ENCODE measurements at places on chromosomes 6 and 20.

- no peak for DNase-seq
Observed at GRCh38 chr6:102215425-102215824, 821.9 kb downstream of the GRIK2 start.

DNA sequence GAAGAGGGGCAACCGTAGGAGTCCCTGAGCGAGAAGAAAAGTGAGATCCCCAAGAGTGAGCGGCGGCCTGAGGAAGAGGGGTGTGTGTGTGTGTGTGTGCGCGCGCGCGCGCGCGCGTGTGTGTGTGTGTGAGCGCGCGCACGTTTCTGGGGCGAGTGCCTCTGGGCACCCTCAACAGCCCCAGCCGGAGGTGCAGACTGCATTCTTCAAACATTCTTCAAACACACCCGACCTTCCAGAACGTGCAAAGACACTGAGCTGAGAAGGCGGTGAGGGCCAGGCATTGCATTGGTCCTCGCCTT lies 76.2 kb upstream of the FOXP4 start:
- DNase-seq = no peak

DNA sequence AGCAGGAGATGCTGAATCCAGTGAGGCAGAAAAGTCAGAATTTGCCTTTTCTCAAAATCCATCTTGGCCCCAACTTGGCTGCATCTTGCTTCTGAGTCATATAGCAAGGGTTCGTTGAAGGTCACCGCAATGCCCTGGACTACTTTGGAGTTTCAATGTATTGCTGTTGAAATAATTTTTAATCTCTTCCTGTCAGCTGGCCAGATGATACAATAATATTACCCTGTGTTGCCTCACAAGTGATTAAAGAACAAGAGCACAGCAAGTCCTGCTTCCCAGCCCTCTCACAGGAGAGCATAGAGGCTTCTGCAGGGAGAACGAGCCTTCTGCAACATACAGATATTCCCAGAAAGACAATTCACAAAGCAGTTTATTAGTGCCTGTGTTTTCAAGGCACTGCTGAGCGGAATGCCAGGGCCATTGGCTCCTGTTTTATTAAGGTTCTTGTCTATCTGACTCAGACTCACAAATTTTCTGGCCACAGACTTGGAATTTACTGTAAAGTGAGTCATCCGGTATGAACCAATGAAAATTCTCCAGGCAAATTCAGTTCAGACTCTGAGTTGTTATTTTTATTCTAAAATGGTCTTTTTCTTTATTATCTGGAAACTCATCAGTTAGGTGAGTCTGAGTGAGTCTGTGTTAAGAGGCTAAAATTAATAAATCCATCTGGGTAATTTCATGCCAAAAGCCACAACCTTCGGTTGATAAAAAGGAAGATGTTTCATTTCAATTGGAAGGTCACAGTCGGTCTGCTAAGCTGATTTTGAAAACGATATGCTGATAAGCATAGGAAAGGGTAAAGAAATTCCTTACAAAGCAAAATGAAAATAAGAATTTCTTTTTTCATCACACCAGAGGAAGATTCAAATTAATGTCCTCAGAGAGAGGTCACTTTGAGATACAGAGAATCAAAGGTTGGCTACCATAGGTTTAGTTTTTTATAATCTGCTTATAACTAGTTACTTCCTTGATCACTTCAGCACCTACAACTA lies 289.4 kb upstream of the STXBP5 start:
- no peak for DNase-seq

- no peak for DNase-seq
Observed at GRCh38 chr20:11229772-11230171, 556.0 kb upstream of the JAG1 start.

DNA sequence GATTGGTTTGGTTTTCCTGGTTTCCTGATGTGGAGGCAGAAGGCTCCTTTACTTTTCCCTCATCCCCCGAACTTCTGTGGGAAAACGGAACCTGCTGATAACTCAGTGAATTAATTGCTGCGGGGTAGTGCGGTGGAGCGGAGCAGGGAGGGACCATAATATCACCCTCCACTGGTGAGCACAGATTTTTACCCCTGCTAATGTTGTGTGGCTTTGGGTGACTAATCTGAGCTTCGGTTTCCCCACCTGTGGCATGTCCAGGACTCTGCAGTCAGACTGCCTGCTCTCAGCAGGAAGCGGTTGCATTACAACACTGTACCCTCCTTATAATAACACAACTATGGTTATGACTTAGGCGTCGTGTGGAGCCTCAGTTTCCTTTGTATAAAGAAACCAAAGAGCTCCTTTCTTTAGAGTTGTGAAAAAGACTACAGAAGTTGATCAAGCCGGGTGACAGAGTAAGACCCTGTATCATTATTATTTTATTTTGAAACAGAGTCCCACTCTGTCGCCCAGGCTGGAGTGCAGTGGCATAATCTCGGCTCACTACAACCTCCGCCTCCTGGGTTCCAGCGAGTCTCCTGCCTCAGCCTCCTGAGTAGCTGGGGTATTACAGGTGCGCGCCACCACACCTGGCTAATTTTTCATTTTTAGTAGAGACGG lies 2.2 kb upstream of the ID1 start:
- no peak for DNase-seq

- DNase-seq = no peak
Observed at GRCh38 chr6:33324125-33324524, 6.6 kb upstream of the ZBTB22 start.

GRCh38 chr6:167993831-167994230 lies 3.6 kb upstream of the KIF25 start:
- DNase-seq = no peak

DNA sequence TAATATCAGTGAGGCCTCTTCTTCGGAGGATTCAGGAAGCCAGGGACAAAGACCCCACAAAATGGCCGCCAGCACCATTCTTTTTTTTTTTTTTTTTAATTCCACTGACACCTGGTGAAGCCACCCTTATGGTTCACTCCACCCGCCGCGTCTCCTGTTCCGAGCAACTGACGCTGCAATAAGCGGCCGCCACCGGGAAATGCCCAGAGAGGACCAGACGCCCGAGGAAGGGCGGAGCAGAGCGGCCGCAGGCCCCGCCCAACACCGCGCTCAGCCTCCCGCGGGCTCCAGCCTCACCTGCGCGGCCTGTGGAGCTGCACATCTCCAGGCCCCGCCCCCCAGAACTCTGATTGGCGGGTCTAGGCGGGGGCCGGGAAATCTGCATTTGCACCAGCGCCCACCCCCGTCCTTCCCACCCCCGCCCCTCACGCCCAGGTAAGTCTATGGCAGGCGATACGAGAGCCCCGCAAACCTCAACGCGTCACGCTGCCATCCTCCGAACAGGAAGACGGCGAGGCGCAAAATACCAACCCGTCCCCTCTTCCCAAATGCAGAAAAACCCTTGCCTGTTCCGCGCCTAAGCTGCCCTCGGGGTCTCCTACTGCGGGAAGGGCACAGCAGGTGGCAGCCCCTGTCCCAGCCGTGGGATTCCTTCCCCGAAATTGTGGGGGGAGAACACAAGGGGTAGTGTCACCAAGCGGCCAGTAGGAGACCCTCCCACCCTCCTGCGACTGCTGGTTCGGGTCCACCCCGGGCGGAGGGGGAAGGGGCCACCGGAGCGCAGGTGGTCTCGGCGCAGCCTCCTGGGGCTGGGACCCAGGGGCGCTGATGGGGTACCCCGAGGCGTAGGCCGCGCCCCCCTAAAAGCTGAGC lies 960 bp downstream of the ATP9A start:
- DNase-seq = peak; percentile 5

DNA sequence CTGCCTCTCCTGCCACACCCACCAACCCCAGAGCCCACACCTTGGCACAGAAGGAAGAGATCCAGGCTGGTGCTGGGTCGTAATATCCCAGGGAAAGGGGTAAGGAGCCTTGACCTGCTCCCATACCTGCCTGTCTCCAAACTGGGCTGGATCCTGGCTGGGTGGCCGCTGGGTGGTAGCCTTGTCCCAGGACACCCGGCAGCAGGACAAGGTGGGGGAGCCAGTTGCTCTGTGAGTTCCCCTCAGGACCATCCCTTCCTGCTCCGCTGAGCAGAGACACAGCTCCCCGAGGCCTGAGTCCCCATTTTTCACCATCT lies 58.8 kb downstream of the UBE2V1 start:
- no peak for DNase-seq

DNA sequence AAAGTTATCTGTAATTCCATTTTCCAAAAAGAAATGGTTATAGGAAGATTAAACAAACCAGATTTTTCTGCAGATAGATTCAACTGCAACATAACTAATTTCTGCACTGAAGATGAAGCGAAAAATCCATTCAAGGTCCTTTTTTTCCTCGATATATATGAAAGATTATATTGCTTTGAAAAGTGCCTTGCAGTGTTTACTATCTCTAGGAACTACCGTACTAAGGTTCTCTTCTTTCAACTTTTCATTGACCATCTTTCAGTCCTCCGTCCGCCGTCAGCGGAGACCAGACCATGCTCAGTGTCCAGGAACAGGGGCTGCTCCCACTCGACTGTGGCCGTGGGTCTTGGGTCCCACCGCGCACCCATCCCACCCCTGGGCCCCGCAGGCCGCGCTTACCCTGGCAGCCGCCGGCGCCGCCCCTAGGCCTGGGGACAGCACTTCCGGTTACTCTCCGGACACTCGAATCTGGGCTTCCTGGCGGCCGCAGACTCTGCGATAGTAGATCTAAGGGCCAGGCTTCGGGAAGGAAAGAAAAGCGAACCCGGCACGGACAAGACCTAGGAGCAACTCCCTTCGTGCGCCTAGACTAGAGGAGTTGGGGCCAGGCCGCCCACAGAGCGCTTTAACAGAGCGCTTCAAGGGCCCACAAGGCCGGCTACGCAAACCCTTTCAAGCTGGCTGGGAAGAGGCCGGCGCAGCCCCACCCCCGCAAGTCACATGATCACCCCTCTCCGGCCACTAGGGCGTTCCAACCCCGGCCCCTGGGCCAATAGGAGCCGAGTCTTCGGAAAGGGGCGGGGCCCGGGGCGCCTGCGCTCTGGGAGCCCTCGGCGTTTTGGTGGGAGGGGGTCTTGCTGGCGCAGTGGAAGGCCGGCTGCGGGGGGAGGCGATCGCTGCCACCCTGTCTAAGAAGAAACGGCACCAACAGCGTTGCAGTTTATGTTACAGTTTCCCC lies at the start of gene ZNF322:
TSS of gene ZNF322 (minus strand) at position 705 of the 958 bp plus-strand sequence. CDS start 21,193 bp downstream, outside the sequence.
- DNase-seq = peak; percentile 72

GRCh38 chr20:57270204-57270984 lies 4.0 kb upstream of the BMP7 start:
- DNase-seq = no peak

- no peak for DNase-seq
Observed at GRCh38 chr6:22682979-22683378, 113.6 kb downstream of the HDGFL1 start.

GRCh38 chr6:145405006-145405551 lies 330.2 kb downstream of the EPM2A start:
- DNase-seq = no peak

DNA sequence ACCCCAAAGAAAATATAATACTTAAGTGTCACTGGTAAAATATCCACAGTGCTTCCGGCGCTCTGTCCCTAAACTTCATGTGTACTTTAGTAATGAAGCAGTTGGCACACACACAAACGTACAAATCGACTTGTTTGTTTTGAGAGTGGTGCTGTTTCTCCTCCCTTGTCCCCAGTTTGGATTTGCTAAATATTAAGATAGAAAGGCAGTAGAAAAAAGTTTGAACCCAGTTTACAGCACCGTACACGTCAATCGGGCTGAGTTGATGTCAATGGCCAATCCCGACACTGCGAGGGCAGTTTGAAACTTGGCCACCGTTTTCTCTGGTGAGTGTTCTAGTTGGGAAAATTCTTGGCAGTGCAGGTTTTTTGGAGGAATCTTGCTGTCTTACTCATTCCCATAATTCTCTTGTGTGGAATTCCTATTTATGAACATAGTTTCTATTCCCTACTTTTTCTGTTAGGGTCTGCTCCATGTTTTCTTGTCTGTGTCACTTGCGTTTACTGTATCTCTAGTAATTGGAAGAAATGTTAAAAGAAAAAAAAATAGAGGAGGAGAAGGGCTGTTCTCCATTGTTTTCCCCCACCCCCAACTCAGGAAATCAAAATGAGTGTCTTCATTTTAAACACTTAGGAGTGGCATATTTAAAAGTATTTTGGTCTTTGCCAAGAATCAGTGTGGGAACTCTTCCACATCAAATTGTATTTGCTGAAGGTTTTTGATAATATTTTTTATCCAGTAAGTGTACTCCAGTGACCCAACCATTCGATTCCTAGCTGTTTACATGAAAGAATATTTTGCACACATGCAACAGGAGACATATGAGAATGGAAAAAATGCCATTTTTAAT lies 72.3 kb downstream of the OR2B2 start:
- no peak for DNase-seq

DNA sequence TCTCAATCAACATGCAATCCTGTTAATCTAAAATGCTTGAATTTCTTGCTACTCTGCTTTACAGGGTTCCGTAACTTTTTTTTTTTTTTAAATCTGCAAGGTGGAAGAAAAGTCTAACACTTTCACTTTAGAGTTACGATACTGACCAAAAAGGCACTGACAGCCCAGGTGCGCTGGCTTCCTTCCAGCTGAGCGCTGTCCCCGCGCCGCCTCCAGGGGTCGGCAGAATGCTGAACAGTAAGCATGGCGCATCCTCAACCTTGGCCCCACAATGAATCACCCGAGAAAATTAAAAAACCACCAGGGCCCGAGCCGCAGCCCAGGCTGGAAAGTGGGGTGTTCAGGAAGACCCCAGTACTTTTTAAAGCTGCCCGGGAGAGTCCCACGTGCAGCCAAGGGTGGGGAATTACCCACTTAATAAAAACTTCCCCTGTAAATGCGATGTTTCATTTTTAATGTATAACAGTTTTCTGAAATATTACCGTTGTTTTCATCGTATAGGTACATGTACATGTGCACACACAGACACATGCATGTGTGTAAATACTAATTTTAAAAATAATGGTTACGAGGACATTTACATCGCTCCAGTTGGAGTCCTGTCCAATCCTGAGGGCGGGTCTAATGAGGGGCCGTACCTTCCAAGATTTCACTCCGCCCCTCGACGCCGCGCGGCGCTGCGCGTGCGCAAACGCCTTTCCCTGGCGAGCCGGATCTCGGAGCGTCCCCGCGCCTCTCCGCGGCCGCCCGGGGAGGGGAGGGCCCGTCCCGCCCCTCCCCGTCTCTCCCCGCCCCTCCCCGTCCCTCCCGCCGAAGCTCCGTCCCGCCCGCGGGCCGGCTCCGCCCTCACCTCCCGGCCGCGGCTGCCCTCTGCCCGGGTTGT lies at the start of gene GINM1:
TSS of gene GINM1 (plus strand) at position 849 of the 883 bp plus-strand sequence. CDS start 40 bp downstream, outside the sequence.
- DNase-seq = peak; percentile 89

DNA sequence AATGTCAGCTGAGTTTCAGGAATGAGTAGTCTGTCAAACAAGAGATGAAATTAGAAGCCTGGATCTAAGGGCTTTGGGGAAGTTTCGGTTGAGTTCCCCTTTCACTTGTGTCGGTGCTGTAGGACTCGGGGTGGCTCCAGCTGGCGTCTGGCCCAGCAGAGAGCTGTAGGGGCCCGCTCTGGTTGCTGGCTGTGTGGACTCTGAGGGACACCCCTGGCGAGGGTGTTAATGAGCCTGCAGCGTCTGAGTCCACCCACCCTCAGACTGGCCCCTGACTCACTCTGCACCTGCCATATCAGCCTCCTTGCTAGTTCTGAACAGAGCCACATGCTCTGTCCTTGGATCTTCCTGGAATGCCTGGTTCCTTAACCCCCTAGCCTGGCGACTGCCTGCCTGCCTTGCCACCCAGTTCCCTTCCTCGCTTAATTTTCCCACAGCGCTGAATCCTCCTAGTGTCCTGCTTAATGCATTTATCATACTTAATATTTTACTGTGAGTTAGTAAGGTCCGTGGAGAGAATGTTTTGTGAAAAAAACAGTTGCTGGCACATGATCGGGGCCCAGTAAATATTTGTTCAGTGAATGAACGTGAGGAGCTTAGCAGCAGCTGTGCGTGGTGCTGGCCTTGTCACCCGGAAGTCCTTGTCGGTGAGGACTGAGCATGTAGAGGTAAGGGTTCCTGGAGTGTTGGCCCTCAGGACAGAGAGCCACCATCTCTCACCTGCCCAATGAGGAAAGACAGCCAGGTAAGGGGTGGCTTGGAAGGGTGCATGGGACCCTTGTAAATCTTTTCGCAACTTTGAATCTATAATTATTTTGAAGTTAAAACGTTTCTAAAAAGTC lies 1.6 kb downstream of the DNAJC5 start:
- DNase-seq = no peak

Measured in stimulated activated CD4-positive, alpha-beta T cell treated with anti-CD3 and anti-CD28 coated beads, Interleukin-1b, Interleukin-23, amount 100 ng/mL, for 1 hour (primary cell).